ENCODE measurements at places on chromosomes 1 and 21. TPM values are rescaled to one million over a fixed set of nuclear protein-coding genes. Genes with fewer than 3 reads are reported as not detected.

DNA sequence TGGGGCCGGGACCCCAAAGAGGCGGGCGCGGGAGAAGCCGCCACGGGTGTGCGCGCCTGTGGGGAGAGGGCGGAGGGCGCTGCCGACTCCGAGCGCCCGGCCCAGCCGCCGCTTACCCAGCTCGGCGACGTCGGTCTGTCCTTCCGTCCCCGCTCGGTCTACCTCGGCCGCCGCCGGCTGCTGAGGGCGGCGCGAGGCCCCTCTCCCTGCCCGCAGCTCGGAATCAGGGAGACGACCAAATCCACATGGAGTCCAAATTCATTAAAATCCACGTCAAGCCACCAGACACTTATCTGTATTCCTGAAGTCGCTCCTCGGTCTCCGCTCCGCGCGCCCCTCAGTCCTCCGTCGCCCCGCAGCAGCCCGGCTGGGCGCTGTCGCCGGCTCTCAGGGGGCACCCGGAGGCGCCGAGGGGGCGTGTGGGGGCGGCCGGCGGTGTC lies 637 bp downstream of the PLXNA2 start:
- no peak for DNase-seq

DNA sequence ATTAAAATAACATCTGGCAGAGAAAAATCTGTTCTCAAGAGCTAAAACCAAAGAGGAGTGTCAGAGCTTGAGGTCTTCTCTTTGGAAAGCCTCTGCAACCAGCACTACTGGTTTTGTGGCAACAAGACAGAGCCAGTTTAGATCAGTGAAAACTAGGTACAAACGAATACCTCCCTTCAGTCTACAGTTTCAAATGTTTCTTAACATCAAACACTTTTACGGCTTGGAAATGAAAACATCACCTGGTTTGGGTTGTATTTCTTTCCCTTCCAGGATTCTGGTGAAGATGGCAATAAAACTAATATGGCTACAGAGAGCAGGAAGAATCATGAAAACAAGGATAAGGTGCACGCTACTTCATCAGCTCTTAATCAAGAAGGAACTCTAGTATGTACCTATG lies 339.4 kb upstream of the ESRRG start:
- DNase-seq: no peak

DNA sequence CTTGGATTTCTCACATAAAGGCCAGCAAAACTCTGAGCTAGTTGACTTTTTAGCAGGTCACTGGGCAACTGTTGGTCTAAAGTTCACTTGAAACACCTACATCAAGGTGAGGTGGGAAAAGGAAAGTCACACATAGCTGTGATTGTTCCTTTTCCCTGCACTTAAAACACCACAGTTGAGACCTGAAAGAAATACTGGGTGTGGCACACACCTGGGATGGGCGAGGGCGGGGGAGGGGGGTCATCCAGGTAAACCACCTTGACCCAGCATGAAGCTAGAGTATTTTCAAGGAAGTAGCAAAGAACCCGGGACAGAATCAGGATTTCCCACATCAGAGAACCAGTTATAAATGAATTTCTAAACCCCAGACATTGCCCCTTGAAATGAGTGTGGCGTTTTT lies 26.4 kb downstream of the ZNF697 start:
- peak; percentile 4 for DNase-seq

DNA sequence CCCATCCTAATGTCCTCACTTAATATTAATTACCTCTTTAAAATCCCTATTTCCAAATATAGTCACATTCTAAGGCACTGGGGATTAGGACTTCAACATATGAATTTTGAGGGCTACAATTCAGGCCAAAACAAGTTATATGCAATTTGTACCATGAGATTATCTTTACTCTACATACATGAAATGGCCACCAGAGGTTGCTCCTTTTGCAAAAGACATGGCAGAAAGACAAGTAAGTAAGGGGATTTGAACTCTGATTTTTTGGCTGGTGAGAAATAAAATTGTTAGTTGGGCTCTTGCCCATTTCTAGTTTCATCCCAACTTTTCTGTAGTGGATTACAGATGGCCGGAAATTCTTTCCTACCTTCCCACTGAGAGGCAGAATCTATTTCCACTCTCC lies 4.8 kb upstream of the ALG6 start:
- DNase-seq: no peak

GRCh38 chr1:22104865-22105437 lies 37.9 kb downstream of the WNT4 start:
- no peak for DNase-seq

- peak; percentile 50 for DNase-seq
These were observed 41.9 kb downstream of the AHDC1 start for GRCh38 chr1:27562021-27562420.

GRCh38 chr1:43005460-43006361 lies 47.0 kb upstream of the SLC2A1 start:
- DNase-seq: no peak

DNA sequence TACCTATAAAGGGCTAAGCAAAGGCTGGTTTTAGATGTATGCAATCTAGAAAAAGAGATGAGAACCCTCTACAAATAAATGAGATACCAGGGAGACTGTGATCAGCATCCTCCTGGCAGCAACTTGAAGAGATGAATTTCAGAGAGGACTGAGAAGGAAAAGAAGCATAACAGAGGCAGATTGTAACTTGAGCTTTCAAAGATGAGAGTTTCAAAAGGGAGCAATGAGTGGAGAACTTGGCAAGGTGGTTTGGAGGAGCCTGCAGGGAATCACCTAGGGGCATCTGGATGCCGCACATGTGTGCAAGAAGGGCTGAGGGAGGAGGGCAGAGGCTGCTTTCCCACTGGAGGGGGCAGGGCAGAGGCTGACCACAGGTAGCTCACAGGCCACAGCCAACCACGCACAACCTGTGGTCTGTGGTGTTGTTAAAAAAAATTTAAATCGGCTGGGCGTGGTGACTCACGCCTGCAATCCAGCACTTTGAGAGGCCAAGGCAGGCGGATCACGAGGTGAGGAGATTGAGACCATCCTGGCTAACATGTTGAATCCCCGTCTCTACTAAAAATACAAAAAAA lies 50.2 kb downstream of the PCNX2 start:
- DNase-seq: no peak

DNA sequence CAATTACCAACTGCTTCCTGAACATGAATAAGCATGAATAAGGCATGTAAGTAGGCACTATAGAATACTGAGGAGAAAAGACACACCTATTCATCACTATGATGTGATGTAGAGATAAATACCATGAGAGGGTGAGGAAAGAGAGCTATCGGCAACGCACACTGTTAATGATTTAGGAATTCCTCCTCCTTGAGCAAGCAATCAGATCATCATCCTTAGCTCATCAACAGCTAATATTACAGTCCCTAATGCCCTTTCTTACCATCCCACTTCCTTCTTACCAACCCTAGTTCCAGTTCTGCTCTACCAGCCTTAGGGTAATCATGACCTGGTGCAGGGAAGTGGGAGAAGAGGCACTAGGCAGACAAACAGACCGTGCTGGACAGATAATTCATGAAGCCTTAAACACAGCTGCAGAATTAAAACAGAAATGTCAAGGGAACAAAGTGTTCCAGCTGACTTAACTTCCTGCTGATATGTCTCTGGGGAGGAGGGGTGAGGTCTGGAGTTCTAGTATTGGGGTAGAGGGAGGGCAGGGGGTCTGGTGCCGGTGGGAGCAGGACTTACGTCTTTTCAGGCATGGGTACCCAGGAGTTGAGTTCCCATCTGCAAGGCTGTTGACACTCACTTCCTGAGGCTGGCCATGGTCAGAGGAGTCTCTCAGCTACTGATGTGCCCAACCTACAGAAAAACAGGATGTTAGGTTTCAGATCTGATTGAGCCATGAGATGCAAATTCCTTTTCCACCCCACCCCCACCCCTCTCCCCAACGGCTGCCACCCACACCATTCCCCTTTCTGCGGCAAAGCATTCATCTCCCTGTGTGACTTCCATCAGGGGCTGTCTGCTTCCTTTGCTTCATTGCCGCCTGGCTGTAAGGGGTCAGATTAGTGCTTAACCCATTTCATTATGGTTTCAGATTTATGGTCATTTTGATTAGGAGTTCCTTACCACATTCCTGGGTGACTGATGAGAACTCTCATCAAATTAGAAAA lies 12.6 kb upstream of the RCSD1 start:
- no peak for DNase-seq

- DNase-seq: no peak
These were observed 117.1 kb downstream of the ZZZ3 start for GRCh38 chr1:77565321-77565720.

- no peak for DNase-seq
These were observed 804 bp upstream of the IKBKE start for GRCh38 chr1:206469411-206469932.

DNA sequence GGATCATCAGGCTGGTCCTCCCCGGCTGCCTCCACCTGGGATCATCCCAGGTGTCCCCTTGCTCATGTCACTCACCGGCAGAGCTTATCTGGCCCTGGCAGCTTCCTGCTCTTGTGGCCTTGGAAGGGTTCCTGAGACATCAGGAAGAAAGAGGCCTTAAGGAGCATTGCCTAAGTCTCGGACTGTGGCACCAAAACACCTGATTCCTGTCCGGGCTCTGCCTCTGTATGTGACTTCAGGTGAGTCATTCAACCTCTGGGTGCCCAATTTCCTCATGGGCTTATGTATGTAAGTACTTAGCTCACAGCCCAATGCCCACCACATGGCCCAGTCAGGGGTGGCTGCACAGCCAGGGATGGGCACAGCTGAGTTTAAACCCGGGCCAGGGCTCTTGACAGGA lies 255.9 kb upstream of the VAMP3 start:
- DNase-seq: no peak

DNA sequence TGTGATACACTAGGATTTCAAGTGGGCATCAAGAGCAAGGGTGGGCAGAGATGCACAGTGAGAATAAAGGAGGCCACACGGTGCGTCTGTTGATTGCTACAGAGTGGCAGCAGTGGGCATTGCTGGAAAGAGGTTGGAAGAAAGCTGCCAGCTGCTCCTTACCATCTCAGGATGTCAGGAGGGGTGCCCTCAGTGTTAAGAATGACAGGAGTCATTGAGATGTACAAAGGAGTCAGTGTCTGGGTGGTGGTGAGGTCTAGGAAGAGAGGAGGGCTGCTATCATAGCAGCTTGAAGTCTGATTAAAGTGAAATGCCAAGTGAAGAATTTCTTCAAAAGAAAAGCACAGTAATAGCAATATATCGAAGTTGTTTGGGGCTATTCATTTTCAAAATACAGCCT lies 992.7 kb downstream of the TTLL7 start:
- no peak for DNase-seq

- no peak for DNase-seq
These were observed at the start of gene FCMR for GRCh38 chr1:206921772-206922265. TSS of gene FCMR (minus strand) at chr1:206921941. CDS start at chr1:206921854, 87 bp downstream.

DNA sequence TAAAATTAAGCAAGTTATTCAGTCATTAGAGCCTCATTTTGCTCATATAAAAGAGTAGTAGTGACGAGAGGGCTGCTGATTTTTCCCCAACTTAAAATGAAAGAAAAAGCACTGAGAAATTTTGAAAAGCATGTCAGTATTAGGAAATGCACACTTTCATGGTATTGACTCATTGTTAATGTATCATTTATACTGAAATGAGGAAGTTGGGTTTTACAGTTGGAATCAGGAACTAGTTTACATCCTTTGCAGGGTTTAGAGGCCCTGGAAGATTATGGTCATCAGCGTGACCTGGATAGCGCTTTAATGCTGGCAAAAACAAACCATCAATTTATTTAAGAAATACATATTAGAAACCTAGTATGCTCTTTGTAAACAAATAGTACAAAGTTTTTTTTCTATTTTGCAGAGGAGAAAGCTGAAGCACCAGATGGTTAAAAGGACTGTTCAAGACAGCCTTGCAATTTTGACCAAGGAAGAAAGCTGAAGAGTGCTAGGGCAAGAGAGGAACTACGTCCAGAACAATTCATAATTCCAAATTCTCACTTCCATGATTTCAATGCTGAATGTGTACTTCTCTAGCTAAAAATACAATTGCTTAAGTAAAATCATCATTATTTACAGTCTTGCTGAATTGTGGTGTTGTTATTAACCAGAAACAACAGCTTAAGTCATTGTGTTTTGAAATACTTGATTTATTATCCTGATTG lies 94.8 kb upstream of the SGIP1 start:
- DNase-seq: no peak

DNA sequence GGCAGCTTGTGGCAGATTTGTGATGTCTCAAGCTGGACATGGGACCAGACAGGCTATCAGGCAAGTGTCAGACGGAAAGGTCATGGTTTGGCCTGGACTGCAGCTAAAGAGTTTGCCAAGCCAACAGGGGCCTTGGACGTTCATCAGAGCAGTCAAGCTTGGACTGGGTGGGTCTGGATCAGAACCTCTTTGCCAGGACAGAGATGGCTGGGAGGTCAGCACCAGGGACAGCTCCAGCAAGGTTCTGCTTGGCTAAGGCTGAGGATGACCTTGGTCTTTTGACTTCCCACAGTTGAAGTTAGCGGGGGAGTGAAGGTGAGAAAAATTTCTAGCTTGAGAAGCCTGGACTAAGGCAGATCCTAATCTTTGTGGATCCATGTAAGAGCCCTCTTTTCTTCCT lies 68.1 kb downstream of the GRIK3 start:
- no peak for DNase-seq

DNA sequence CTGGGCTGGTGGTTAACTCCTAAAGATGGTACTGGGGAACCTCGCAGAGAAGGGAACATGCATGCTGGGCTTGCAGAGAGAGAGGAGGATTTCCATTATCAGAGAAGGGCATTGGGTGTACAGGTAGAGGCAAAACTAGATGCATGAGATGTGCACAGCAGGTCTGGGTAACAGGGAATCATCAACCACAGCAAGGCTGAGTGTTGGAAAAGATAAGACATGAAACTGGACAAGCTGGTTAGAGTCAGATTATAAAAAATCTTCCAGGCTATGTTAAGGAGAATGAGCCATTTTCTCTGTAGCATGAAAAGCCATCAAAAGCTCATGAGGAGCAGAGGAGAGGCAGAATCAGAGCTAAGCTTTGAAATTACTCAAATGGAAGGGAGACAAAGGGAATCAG lies 147.8 kb downstream of the VAV3 start:
- no peak for DNase-seq

GRCh38 chr1:66984491-66984890 lies 59.7 kb downstream of the MIER1 start:
- no peak for DNase-seq

GRCh38 chr1:29934255-29934772 lies 698.0 kb downstream of the PTPRU start:
- no peak for DNase-seq

DNA sequence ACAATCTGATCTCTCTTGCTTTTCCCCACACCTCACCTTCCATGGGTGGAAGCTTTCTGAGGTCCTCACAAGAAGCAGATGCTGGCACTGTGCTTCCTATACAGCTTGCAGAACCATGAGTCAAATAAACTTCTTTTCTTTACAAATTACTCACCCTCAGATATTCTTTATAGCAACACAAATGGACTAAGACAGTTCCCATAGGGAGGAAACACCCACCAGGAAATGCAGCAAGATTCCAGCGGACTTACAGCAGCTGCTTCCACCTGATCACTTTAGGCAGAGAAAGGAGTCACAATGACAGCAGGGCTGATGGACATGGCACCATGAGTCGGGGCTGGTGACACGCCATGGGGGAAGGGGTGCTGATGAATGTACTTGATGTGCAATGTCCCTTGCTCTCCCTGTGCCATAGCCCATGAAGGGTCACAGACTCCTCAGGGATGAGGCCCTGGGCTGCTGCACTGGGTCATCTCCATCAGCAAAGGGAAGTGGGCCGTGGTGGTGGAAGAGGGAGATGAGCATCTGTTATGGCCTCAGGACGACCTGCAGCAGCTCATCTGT lies 53.9 kb downstream of the PRSS38 start:
- no peak for DNase-seq

GPR161 gene
- total RNA-seq: 0.38 TPM

GJA4 gene
- total RNA-seq: 12.5 TPM

DOCK7 gene
- total RNA-seq: 13.1 TPM

OR2L3 gene
- total RNA-seq: not detected

INSRR gene
- not detected for total RNA-seq
